Type B pancreatic cell (in vitro differentiated cells): ENCODE measurements at places on chromosomes 3 and 15.
A peak's percentile ranks its signal among the peaks of the same experiment; 100 is the strongest.

- DNase-seq, result no peak
Observed at GRCh38 chr3:111471831-111472230, 70.2 kb upstream of the CD96 start.

GRCh38 chr3:108054935-108055334 lies 35.9 kb downstream of the CD47 start:
- DNase-seq, result no peak

DNA sequence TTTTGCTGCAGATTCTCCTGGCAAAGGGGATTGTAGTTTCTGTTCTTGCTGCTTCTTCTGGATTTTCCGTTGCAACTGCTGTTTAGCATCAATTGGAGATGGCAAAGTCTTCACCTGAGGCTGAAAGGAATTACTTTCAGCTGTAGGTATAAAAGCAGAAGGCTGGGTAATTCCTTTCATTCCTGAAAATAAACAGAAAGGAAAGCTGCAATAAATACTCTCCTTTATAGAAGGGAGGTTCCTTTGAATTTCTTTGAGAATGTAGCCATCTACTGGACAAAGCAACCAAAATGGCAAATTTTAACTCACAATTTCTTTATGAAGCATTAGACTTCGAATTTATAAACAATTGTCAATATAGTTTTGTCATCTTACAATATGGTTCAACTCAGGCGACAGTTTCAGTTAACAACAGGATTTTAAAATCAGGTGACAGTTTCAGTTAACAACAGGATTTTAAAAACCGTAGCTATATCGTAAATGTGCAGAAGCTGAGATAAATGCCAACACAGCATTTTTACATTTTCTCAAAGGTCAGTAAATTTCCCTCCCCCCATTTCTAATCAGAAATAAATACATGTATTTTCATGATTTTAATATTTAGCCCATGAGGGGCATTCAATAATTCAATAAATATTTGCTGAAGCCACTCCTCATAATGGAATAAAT lies 104.9 kb upstream of the NEDD4 start:
- no peak for DNase-seq

GRCh38 chr3:153150991-153151390 lies 11.0 kb upstream of the RAP2B start:
- DNase-seq, result no peak

- peak; percentile 62 for DNase-seq
Observed at GRCh38 chr15:68228143-68228970, 1.2 kb downstream of the CLN6 start.

DNA sequence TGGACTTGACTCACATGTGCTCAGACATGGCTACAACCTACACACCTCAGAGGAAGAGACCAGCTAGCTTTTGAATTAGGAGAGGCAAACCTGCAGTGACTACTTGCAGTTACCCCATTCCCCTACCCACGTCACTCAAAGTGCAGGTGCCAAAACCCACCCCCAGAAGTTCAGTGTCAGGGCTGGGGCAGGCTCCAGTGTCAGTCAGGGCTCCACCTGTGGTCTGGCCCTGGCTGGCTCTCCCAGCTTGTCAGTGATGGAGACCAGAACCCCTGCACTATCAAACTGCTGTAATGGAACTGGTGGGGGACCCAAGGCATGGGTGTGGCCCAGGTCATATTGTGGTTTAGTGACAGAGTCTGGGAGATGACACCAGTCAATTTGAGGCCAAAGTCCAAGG lies 32.6 kb upstream of the SLC41A3 start:
- DNase-seq, result peak; percentile 37

- DNase-seq, result no peak
Observed at GRCh38 chr3:119781330-119782198, at the start of gene NR1I2. Gene NR1I2 (plus strand): TSS chr3:119782101.

DNA sequence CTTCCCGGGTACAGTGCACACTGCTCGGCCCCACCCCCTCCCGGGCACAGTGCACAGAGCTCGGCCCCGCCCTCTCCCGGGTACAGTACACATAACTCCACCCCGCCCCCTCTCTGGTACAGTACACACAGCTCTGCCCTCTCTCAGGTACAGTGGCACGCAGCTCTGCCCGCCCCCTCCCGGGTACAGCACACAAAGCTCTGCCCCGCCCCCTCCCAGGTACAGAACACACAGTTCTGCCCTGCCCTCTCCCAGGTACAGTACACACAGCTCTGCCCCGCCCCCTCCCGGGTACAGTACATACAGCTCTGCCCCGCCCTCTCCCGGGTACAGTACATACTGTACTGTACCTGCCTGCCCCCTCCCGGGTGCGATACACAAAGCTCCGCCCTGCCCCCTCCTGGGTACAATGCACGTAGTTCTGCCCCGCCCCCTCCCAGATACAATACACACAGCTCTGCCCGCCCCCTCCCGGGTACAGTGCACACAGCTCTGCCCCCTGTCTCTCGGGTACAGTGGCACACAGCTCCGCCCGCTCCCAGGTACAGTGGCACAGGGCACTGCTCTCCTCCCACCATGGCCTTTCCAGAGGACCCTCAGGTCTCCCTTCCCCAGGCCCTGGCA lies 16.4 kb upstream of the PRR20G start:
- DNase-seq, result no peak

- no peak for DNase-seq
Observed at GRCh38 chr15:34802371-34802770, 7.0 kb upstream of the ACTC1 start.

- no peak for DNase-seq
Observed at GRCh38 chr3:42205800-42206514, 60.0 kb downstream of the CCK start.

DNA sequence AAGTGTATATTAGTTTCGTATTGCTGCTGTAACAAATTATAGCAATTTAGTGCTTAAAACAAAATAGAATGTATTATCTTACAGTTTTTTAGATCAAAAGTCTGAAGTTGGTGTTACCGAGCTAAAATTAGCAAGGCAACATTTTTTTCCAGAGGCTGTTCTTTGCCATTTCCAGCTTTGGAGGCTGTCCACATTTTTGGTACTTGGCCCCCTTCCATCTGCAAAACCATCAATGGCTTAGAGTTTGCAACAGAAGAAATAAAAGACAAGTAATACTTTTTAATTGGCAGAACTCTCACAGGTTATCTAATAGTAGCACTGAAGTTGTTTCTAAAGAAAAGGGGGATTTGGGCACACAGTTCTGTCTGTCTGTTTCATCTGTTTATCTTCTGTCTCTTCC lies 1248.5 kb downstream of the ROBO1 start:
- no peak for DNase-seq

DNA sequence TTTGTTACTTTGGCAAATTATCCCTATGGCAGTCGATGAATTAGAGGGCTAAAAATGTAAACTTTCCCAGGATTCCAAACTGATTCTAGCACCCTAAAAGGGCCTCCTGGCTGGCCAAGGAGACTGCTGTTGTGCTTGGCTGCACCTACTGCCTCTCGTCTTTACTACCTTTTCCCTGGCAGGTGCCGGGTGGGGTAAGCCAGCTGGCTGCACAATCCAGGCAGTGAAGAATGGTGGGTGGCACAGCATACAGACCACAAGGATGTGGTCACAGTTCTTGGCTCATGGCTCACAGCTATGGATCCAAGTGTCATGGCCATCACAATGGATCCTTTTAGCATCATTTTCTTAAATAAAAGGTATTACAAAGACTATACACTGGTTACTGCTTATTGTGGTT lies 20.7 kb upstream of the SLC25A26 start:
- DNase-seq, result no peak

DNA sequence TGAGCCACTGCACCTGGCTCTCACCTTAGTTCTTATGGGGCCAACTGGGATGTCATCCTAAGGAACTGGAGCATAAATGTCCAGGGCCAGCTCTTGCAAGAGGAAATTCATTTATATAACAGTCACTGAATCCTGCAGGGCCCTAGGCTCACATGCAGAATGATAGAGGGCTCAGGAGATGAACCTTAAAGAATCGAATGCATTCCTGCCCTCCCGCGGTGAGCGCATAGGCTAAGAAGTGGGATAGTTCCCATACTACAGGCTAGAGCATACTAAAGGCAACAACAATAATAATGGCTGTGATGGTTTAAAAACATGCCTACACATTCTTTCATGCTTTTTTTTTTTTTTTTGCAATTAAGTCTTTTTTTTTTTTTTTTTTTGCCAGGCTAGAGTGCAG lies 17.1 kb upstream of the CSRNP1 start:
- no peak for DNase-seq

DNA sequence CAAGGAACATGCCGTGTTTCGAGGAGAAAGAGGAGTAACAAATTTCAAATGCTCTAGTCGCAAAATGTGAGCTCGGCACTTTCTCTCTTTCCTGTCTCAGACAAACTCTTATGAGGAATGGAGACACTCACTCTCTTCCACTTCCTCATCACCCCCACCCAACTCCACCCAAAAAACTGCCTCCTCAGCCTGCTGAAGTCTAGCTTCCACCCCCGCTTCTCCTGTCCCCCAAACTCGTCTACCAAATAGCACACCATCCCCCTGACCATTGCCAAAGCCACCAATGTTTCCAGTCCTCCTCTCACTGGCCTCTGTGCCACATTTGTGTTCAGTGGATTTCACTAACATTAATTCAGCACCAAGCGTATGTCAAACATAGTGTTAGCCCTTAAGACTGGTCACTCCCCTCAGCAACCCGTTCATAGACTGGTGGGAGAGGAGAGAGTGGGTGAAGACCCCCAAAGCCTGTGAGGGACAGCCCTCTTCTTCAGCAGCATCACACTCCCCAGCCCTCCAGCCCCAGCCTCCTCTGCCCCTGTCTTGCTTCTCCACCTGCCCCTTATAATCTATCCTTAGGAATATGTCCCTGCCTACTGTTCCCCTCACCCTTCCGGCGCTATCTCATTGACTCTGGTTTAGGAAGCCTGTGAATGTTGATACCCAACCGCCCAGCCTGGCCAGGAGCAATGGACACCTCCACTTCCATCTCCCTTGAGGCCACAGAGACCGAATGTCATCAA lies 77.3 kb downstream of the FAM174B start:
- no peak for DNase-seq

DNA sequence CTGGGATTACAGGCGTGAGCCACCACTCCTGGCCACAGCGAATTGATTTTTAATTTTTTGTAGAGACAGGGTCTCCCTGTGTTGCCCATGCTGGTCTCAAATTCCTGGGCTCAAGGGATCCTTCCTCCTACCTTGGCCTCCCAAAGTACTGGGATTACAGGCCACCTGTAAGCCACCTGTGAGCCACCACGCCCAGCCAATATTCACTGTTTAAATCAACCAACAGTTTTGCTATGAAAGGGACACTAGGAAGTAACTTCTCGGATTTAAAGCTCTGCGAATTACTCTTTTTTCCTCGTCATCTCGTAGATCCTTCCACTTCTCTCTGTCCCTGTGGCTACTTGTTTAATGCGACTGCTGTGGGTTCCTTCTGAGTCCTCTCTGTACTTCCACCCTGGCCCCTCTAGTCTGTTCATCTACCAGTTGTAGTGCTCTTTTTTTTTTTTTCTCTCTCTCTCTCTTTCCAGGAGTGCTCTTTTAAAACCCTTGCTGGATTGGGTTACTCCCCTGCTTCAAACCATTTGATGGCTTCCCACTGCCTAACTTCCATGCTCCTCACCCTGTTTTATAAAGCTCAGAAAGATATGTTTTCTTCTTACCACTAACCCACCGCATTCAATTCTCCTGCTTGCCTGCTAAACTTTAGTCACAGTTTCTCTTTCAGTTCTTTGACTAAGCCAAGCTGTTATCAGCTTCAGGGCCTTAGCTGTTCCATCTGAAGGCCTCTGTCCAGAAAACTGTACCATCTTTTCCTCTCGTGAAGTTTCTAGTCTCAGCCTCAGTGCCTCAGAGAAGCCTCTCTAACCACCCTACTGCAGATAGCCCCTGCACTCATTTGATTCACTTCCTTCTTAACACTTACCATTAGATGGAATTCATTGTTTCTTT lies 12.4 kb downstream of the RTF1 start:
- DNase-seq, result no peak

- no peak for DNase-seq
Observed at GRCh38 chr3:52986049-52986448, 59.8 kb downstream of the SFMBT1 start.

- no peak for DNase-seq
Observed at GRCh38 chr3:13616359-13616758, 67.4 kb downstream of the FBLN2 start.

DNA sequence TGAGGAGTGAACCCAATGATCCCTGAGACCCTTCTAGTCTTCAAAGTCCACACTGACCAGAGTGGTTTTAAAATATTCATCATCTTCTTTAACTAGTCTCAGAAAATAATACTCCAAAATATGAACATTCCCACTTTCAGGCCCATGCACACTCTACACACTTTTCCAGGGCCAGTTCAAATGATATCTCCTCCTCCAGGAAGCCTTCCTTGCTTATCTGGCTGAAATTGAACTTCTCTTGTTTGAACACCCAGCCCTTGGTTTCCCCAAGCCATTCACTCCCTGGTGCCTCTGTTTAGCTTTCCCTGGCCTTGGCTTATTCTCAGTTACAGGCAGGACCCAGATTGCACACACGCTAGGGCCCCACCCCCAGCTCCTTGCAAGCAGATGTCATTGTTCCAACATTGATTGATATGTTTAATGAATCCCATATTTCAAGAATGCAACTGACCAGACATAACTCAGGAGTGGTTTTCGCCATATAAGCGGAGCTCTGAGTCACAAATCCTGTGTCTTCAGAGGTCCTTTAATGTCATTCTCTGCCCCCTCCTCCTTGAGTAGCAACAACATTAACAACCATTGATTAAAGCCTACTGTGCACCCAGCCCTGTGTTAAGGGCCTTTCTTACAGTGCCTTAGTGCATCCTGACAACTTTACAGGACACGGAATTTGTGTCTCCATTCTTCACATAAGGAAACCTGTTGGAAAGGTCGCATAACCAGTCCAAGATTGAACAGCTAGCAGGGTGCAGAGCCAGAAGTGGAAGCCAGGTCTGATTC lies 2.1 kb downstream of the ITGA11 start:
- DNase-seq, result peak; percentile 20

GRCh38 chr3:138818185-138818860 lies 16.4 kb downstream of the PIK3CB start:
- no peak for DNase-seq

DNA sequence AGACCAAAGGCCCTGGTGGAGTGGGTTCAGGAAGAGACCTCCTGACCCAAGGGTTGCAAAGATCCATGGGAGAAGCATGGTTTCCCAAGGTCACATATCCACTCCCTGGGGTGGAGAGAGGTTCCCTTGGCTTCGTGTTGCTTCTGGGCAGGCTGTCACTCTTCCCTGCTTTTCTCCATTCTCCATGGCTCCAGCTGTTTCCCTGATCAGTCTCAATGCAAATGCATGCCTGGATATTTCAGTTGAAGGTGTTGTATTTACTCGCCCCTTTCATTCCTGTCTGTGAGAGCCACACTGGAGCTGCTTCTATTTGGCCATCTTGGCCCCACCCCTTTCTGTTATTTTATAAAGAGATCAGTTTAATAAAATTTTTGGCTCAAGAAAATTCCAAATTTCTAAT lies 95.0 kb upstream of the PLSCR4 start:
- DNase-seq, result no peak

DNA sequence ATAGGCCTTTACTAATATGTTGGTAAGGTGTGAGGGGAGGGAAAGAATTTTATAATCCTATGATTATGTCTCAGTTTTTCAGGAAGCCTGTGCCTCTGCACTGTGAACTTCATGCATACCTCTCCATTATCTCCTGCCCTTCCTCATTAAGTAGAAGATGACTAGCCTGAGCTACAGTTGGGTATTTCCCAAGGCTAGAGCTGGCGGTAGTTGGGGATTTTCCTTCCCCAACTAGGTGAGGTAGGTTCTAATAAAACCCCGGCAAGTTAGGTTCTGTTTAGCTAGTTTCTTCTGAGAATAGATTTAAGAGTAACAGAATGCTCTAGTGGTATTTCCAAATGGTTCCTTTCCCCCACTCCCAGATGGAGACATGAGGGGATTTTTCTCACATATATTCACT lies 414.5 kb downstream of the GRM7 start:
- DNase-seq, result no peak
